ENCODE measurements at places on chromosomes 3 and 15.
A peak's percentile ranks its signal among the peaks of the same experiment; 100 is the strongest.

DNA sequence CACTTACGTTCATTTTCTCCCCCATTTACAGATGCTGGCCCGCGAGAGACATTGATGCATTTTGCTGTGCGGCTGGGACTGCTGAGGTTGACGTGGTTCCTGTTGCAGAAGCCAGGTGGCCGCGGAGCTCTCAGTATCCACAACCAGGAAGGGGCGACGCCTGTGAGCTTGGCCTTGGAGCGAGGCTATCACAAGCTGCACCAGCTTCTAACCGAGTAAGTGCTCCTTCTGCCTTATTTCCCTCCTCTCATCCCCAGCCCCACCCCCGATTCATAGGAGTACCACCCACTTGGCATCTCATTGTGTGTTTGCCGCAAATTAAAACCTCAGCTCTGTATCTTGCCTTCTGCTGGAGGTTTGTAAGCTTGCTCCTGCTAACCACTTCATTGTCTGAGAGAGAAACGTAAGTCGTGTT, 163.3 kb downstream of the AKAP13 start:
- DNase-seq, result peak; percentile 88

DNA sequence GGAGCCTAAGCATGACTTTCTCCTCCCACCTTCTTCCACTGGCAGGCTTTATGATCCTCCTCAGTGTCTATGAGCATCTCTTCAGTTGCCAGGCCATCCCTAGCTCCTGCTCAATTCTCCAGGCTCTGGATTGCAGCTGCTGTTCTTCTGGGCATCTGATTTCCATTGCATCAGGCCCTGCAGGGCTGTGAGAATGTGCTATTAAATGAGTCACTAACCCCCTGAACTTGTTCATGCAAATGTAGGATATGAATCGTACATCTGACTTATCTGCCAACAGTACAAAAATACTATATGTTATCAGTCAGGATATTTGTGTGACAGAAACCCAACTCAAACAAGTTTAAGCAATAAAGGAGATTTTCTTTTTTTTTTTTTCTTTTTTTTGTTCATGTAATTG, 11.9 kb downstream of the GPR176 start:
- DNase-seq, result no peak

GRCh38 chr3:153495422-153495821, 333.4 kb downstream of the RAP2B start:
- DNase-seq, result no peak

- DNase-seq, result no peak
These were observed 37.0 kb downstream of the RASA2 start for GRCh38 chr3:141523615-141524375.

DNA sequence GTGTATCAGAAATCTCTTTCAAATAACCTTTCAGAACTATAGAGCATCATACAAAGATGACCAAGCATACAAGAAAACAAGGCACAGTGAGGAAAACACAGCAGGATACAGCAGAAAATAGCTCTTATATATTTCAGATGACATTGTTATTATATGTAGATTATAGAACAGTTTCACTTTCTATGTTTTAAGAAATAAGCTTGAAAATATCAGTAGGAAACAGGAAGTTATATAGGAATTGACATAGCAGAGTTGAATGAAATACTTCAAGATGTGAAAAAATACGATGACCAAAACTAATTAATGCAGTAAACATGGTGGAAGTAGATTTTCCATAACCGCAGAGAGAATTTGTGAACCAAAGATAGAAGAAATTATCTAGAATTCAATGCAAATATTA, 75.2 kb downstream of the LYSMD4 start:
- DNase-seq, result no peak

- no peak for DNase-seq
These were observed 29.6 kb downstream of the IQSEC1 start for GRCh38 chr3:13043656-13044055.

- no peak for DNase-seq
These were observed 111.7 kb downstream of the LMLN start for GRCh38 chr3:198071602-198072287.

GRCh38 chr3:149120051-149120972, 9.1 kb upstream of the HPS3 start:
- DNase-seq, result peak; percentile 51

- no peak for DNase-seq
These were observed 7.1 kb upstream of the GOLIM4 start for GRCh38 chr3:168102735-168103410.

GRCh38 chr3:58043933-58044332, 35.7 kb downstream of the FLNB start:
- no peak for DNase-seq

DNA sequence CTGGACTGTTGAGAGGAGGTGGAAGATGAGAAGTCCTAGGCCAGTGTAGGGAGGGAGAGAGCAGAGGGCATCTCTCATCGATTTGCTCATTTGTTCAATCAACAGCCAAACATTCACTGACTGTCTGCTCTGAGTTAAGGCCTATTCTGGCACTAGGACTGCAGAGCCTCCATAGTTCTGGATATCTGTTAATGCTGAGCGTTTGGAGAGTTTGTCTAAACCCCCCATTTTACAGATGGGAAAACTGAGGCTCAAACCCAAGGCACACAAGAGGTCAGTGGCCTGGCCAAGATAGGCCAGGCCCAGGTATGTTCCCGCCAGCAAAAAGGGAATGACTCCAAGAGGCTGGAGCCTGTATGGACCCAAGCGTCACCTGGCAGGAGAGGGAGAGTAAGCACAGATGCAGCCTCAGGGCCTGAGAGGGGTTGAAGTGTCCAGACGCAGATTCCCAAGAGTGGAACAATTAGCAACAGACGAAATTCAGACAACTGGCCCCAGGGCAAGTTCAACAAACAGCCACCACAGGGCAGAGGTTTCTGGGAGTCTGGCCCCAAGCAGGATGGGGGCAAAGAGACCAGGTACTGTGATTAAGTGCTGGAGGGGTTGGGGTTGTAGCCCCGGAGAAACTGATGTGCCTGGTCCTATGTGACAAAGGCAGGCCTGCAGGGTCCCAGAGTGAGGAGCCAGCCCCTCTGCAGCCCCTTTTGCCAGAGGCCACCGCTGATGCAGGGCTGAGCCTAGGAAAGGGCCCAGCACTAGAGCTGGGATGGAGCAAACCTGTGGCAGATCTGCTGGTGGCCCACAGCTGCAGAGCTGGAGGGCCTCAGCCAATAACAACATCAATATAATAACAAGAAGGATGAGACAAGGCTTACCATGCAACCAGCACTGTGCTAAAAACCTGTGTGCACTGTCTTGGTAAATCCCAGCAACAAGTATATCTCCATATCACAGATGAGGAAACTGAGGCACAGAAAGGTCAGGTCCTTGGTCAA, 245.1 kb upstream of the TLE3 start:
- DNase-seq, result no peak

DNA sequence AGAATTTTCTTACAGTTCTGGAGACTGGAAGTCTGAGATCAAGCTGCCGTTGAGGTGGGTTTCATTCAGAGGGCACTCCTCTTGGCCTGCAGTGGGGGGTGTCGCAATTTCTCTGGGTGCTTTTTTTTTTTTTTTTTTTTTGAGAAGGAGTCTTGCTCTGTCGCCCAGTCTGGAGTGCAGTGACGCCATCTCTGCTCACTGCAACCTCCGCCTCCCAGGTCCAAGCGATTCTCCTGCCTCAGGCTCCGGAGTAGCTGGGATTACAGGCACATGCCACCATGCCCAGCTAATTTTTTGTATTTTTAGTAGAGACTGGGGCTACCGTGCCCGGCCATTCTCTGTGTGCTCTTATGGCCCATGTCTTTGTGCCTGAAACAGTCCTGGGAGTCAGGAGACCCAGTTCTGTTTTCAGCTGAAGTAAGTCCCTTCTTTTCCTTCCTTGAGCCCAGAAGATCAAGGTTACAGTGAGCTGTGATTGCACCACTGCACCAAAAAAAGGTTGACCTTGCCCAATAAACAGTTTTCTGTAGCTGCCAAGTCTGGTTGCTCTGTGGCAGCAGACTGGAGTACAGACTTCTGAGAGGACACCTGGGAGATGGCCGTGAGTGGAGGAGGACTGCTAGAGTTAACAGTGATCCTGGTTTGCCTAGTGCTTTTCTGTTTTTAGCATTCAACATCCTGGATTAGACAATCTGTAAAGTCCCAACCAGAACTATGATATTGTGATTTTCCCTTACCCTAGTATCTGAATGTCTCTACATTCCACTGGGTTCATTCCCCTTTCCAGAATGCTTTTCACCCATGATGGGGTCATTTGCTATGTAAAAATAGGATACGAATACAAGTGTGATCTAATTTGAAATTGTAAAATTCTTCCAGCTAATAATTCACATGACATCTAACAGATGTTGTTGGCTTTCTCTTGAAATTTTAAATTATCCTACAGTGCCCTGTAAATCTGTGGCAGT, 76.6 kb upstream of the RNF7 start:
- no peak for DNase-seq

DNA sequence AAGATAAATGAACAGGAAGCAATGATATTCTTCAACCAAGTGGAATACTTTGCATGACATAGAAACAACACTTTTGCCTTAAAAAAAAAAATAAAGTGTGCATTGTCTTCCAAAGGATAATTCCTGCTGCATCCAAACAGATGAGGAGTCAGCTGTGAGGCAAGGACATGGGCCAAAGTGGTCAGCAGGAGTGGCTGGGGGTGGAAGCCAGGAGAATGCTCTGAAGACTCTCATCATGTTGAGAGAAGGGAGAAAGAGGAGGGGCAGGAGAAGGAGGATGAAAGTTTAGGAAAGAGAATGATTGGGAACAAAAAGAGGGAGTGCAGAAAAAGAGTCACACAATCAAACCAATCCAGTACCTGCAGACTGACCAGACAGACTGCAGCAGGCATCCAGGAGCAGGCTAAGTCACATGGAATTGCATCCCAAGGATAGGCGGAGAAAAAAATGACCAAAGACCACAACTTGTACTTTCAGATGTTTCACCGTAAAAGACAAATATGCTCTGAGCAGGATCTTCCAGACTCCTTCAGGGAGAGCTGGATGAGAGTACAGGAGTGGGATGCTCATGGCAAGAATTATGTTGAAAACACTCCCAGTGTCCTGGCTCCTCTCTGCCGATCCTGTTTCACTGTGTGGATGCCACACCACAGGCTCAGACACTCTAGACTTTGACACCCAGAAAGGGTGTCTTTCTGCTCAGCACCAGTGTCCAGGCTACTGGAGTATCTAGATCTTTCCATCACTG, 11.9 kb downstream of the ABI3BP start:
- no peak for DNase-seq

- DNase-seq, result no peak
These were observed 43.5 kb upstream of the PTX3 start for GRCh38 chr3:157393113-157393512.

DNA sequence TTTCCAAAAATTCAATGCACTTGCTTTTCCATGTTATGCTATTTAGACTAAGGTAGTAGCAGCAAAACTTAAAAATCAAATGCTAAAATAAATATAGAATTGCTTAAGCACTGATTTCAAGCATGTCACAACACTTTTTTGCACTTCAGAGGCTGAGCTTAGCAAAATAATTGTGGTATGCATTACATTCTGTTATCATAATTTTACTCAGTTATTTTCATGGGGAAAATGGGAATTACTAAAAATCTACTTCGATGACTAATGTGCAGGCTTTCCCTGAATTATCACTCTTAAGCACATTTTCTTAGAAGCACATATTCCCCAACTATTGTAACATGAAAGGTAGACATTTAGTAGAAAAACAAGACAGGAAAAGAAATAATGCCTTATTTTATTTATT, 322.4 kb upstream of the CBLB start:
- no peak for DNase-seq

DNA sequence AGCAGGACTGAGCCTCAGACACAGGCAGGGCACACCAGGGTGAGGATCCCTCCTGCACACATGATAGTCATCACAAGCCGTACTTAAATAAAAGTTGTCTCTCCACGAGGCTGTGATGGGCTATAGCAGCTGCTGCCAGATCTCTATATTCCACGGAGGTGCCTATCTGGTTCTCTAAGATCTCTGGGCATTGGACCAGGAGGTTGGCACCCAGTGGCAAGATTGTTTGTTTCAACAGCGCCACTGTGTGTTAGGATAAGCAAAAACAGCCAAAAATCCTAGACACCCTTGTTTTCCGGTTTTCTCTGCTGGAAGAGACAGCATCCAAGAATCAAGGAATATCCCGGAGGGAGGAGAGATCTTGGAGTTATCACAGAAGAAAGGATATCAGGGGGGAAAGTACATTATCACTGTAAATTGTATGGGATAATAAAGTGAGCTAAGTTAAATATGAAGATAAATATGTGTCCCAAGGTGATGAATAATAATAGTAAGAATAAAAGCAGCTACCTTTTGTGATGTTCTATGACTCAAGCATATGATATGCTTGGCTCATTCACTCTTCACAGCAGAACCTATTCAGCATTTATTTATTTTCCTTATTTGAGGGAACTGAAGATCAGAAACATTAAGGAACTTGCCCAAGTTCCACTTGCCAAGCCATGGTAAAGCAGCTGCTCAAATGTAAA, 90.6 kb upstream of the AKAP13 start:
- DNase-seq, result peak; percentile 74

- no peak for DNase-seq
These were observed 33.3 kb upstream of the MRPS22 start for GRCh38 chr3:139310474-139310933.

- no peak for DNase-seq
These were observed 56.3 kb downstream of the CPN2 start for GRCh38 chr3:194294895-194295214.
